Left lung (tissue), 14 donors: ENCODE measurements at places on chromosomes 11 and 22.

DNA sequence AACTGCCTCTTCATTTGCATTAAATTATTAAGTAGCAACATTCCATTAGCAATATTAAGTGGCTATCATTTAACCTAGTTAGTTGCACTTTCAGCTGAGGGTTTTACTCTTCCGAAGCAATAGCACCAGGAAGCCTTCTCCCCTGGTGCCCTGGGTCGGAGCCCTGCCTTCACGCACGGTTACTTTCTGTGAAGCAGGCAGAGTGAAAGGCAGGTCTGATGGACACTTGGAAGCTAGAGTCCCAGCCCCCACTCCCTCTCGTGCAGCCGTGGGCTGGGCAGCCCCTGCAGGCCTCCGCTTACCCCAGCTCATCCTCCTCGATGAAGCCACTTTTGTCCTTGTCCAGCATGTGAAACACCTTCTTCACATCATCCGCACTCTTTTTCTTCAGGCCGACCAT, 2.0 kb downstream of the PVALB start:
- no peak for DNase-seq

DNA sequence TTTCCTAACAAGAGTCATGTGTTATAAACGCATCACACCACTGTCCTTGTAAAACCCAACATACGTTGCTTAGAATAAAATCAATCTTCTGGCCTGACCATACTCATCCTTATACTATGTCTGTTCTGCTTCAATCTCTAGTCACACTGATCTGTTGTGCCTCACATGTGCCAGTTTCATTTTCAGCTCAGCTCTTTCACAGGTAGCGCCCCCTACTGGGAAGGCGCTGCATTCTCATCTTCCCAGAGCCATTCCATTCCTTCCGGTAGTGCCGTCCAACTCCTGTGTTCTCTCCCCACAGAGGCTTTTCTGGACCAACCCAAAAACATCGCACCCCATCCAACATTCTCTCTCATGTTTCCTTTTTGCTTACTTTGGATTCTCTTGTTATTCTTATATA, 22.2 kb downstream of the CASP5 start:
- DNase-seq: no peak

GRCh38 chr22:40621309-40622151, 15.0 kb downstream of the MRTFA start:
- no peak for DNase-seq

- peak; percentile 62 for DNase-seq
Measured at GRCh38 chr11:73306977-73307322, 1.1 kb upstream of the ARHGEF17 start.

GRCh38 chr11:103397369-103397768, 288.1 kb downstream of the DYNC2H1 start:
- no peak for DNase-seq

DNA sequence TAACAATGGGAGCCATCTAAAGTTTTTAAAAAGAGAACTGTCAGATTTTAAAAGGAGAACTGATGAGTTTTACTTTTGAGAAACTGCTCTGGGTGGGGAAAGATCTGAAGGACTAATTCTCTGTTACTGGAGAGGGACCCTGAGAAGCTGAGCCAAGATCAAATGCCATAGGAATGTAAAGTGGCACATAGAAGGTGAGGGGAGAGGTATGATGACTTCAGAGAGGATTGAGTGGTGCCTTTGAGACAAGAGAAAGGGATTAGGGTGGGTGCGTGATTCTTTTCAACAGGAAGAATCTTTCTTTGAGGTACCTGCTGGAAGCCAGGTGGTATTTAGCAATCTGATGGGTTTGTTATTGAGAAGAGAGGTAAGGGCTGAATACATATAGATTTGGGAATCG, 9.0 kb downstream of the CRKL start:
- DNase-seq: no peak

DNA sequence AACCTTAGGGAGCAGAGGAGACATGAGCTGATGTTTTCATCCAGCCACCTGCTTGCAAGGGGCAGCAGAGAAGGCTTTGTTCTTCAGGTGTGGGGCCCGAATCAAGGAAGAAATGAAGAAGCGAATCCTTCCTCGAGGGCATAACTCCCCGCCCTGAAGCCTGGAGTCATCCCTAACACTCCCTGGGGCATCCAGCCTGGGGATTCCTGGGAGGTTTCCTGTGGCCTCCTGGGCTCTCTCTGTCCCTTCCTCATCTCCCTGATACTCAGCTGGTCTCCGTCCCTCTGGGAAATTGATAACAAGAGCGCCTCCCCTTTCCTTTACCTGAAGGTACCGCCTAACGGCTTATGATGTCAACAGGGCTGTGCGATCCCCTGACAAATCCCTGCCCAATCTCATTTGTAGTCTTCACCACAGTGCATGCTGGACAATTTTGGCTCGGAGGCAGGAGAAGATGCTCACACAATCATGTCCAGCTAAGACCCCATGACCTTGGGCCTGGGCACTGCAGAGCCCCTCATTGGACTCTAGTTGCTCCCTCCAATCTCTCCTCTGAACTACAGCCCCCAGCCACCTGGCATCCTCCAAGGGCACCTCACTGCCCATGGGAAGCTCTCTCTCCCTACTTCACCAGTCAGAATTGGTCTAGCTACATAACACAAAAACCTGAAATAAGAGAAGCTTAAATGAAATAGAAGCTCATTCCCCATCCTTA, 80.6 kb upstream of the RTL6 start:
- DNase-seq: peak; percentile 10

GRCh38 chr11:81644239-81644840, 1089.3 kb downstream of the FAM181B start:
- no peak for DNase-seq

DNA sequence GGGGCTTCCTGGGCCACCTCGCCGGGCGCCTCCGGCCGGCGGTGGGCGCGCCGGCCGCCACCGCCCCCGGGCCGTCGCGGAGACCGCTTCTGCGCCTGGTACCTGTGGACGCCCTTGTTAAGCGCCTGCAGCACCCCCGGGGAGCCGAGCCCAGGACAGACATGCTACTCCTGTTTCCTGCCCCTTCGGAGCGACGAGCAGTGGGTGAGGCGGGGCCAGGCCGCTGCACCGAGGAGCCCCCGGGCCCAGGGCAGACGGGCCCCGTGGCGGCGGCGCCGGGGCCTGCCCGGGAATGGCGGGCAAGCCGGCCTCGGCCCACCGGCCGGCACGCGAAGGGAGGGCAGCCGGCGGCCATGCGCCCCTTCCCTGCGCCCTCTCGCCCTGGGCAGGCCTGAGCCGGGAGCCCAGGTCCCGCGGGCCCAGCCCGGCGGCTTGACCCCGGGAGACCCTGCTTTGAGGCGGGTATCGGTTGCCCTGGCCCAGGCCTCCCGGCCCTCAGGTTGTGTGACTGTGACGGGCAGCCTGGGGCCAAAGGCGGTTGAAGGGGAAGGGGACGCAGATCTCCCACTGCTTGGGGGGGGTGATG, 789 bp upstream of the KDM2A start:
- DNase-seq: no peak

GRCh38 chr11:112817376-112817775, 143.8 kb upstream of the NCAM1 start:
- DNase-seq: no peak

GRCh38 chr11:61629082-61629833, 48.4 kb upstream of the SYT7 start:
- DNase-seq: no peak

- no peak for DNase-seq
Measured at GRCh38 chr22:50568626-50569025, 5.9 kb upstream of the SYCE3 start.

GRCh38 chr22:45318558-45319323, 9.0 kb downstream of the FAM118A start:
- no peak for DNase-seq

GRCh38 chr11:62306227-62306626, 7.4 kb upstream of the SCGB1D4 start:
- DNase-seq: no peak

DNA sequence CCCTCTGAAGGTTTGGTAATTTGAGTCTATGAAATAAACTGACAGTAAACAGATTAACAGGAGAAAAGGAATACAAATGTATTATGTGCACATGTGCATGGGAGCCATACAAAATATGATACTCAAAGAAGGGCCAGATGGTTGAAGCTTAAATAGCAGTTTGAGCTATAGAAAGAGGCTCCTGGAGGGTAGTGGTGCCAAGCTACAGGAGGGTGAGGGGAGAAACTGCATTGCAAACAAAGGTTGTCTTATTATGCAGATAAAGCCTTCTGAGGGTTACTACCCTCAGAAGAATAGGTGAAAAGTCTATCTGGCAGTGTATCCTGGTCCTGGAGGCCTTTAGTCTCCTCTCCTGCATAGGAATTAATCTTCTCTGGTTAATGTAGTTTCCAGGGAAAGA, 267.3 kb upstream of the MPPED2 start:
- no peak for DNase-seq

DNA sequence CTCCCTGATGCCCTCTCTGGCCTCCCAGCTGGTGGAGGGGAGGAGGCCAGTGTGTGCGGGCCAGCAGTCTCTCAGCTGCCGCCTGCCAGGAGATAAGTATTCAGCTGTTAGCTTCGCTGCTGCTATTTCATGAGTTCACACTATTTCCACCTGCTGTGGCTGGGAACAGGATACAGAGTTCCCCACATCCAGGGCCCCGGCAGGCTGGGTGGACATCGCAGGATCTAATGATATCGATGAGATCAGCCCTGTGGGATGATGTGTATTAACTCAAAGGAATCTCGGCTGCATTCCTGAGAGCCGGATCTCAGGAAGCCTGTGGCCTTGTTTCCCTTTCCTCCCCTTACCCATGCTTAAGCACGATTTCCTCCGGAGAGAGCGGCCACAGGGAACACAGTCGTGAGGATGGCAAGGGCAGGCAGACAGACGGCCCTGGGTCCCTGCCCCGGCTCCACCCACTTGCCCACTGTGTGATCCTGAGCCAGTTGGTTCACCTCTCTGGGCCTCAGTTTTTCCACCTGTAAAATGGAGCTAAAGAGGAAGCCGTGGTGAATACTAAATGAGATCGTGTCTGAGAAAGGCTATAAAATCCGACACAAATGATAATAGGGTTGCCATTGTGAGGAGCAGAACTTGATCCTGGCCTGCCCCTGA, 6.5 kb upstream of the PVALB start:
- no peak for DNase-seq

GRCh38 chr22:41885116-41885515, 29.8 kb downstream of the SHISA8 start:
- no peak for DNase-seq

- no peak for DNase-seq
Measured at GRCh38 chr11:123184531-123184930, 10.5 kb downstream of the CLMP start.

- no peak for DNase-seq
Measured at GRCh38 chr11:80748207-80748925, 1307.5 kb upstream of the TENM4 start.

- DNase-seq: no peak
Measured at GRCh38 chr11:123545726-123546270, 108.6 kb downstream of the SCN3B start.

DNA sequence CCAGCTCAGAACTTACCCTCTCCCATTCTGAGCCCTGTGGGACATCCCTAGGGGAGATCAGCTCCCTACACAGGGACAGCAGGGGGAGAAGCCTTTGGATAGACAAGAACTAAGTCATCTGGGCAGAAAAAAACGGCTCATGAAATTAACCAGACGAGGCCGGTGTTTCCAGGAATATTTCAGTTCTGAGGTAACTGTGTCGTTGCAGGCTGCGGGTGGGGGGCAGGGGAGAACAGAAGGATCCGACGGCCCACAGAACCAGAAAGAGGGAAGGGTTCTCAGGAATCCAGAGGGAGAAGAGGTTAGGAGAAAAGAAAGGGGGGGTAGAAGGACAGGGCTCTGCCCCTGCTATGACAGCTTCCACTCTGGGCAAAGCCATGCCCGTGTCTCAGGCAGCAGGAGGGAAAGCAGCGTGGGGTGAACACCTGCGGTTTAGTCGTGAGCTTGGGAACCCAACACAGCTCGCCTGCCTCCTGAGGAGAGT, 3.6 kb downstream of the CLCF1 start:
- DNase-seq: no peak

- no peak for DNase-seq
Measured at GRCh38 chr11:78181185-78181584, 7.2 kb downstream of the KCTD21 start.

- DNase-seq: no peak
Measured at GRCh38 chr11:61720597-61720996, 31.8 kb upstream of the MYRF start.
